ENCODE measurements at places on chromosomes 6 and 20. TPM values are rescaled to one million over a fixed set of nuclear protein-coding genes. Genes with fewer than 3 reads are reported as not detected.

The ZC3H12D gene
- total RNA-seq, result 0.36 TPM

DNA sequence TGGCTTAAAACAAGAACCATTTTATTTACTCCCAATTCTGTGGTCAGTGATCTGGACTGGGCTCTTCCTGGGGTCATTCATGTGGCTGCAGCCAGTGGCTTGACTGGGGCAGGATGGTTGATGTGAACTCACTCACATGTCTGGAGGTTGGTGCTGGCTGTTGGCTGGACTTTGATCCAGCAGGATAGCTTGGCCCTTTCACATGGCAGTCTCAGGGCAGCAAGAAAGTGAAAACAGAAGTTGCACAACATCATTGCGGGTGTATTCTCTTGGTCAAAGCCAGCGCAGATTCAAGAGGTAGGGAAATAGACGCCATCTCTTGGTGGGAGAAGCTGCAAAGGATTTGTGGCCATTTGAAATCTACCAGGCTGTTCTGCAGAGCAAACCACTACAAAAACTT lies 77.2 kb downstream of the MDGA1 start:
- no peak for DNase-seq

DNA sequence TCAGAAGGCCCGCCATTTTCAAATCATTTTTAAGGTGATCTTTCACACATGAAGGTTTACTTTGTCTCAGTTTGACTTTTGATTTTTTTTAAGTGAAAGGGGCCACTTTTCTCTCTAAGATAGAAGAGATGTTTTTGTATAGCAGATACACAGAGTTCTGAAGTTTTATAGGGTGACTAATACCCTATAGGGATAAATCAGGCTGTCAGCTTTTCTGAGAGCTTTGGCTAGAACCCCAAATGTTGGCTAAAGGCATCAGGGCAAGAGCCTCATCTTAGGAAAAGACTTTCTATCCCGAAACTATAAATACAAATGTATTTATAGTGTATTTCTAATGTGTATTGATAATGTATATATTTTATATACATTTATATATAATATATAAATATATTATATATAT lies 181.4 kb downstream of the TBX18 start:
- DNase-seq, result no peak

GRCh38 chr20:58753267-58753921 lies 60.8 kb downstream of the NPEPL1 start:
- no peak for DNase-seq

- no peak for DNase-seq
Observed at GRCh38 chr20:20497242-20497978, 129.5 kb downstream of the INSM1 start.

The PNPLA1 gene
- total RNA-seq, result 0.20 TPM

GRCh38 chr6:137150072-137150471 lies 23.4 kb downstream of the IL22RA2 start:
- no peak for DNase-seq

The ADA gene
- 4.0 TPM for total RNA-seq

The CHRNA4 gene
- total RNA-seq, result 0.43 TPM

GRCh38 chr20:15163632-15164031 lies 826.2 kb upstream of the FLRT3 start:
- no peak for DNase-seq

DNA sequence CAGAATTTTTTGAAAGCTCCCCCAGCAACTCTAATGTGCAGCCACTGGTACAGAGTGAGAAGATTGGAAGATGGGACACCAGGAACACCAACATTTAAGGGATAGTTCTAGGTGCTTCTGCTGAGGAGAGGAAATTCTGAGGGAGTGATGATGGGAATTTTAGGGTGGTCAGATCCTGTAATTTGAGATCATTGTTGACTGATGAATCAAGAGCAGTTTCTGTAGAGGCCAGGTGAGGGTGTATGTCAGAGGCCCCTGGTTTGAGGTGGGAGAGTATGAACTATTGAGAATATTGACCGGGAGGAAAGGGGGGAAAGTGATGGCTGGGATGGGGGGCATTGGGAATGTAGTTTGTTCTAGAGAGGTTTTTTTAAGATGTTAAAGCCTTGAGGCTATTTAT lies 47.2 kb downstream of the PTPRA start:
- no peak for DNase-seq

GRCh38 chr20:3239026-3239866 lies at the start of gene SLC4A11:
Gene SLC4A11 (minus strand): TSS chr20:3239190. CDS start chr20:3239137, 53 bp downstream.
- DNase-seq, result no peak

GRCh38 chr6:119476024-119476423 lies 126.5 kb upstream of the MAN1A1 start:
- no peak for DNase-seq

GRCh38 chr6:129860908-129861665 lies at the start of gene TMEM244:
Gene TMEM244 (minus strand): TSS chr6:129861315. CDS start chr6:129861188, 127 bp downstream.
- no peak for DNase-seq

The DEF6 gene
- total RNA-seq, result 4.0 TPM

DNA sequence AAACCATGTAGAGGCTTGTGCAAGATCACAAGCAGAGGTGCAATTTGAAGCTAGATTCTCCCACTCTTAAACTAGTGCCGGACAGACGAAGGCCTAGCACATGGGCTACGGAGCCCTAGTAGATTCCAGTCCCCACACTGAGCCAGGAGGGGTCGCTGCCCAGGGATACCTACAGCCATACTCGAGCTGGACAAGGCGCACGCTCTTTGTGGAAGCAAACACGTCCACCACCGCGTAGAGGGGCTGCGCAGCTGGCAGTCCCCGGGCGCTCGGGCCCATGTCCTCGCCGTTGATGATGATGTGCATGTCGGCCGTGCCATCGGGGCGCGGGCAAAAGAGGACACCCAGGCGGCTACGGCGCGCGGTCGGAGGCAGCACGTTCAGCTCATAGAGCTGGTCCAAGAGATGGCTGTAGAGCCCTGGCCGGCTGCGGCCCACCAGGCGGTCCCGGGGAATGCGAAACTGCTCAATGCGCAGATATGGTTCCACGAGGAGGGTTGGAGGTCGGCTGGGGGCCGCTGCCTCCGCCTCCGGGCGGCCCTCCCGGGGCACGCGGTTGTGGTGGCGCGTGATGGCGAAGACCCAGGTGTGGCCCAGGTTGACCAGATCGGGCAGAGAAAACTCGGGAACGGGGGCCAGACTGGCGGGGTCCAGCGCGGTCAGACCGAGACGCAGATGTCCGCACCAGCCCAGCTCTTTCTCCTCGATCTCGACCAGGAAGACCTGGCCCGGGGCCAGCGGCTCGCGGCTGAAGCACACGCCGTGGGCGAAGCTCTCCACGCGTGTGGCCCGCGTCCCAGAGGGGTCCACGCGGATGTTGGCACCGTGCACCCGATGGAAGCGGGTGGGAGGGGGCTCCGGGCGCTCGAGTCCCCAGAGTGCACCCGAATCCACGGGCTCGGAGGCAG lies 677 bp downstream of the NEURL2 start:
- DNase-seq, result peak; percentile 89

DNA sequence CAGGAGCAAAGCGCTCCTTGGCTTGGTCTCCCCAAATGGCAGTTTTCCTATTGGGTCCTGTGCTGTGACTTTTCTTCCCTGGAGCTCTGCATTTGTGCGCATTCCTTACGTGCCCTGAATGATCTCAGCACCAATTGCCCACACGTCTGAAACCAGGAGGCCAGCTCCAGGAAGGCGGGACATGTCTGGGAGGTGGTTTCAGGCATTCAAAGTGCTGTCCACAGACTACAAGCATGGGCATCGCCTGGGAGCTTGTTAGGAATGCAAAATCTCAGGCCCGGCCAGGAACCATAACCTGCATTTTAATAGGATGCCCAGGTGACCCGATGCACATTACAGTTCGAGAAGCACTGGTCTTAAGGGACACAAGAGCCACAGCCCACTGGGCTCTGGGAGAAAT lies 239.6 kb downstream of the ANKRD60 start:
- no peak for DNase-seq

GRCh38 chr6:106469882-106470281 lies 109.4 kb downstream of the CRYBG1 start:
- no peak for DNase-seq

DNA sequence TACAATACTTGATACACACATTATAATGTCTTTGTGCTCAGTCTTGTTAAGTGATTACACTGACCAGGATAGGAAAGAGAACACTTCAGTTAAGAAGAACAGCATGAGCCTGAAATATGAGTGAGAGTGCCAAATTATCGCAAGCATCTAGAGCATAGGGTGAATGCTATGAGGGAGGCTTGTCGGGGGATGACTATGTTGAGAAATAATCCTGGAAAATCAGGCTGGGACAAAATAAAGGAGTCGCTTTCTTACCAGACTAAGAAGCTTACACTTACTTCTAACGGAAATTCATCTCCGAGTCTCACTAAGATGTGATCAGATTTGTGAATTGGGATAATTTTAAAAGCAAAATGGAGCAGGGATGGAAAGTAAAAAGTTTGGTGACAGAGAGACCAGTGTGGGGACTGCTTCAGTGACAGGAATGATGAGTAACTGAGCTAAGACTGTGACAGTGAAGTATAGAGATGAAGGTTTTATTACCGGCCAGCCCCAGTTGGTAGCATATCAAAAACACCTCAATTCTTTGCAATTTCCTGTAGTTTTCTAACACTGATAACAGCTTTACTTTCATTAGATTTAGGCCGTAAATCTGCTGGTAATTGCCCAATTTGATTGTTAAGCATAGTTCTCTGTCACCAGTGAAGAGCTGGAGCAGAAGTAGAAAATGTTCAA lies 48.4 kb upstream of the DEFB112 start:
- DNase-seq, result no peak

- no peak for DNase-seq
Observed at GRCh38 chr20:57504411-57504810, 20.5 kb downstream of the CTCFL start.

- no peak for DNase-seq
Observed at GRCh38 chr20:37501940-37502339, 19.1 kb upstream of the NNAT start.

The PTCRA gene
- total RNA-seq, result not detected

DNA sequence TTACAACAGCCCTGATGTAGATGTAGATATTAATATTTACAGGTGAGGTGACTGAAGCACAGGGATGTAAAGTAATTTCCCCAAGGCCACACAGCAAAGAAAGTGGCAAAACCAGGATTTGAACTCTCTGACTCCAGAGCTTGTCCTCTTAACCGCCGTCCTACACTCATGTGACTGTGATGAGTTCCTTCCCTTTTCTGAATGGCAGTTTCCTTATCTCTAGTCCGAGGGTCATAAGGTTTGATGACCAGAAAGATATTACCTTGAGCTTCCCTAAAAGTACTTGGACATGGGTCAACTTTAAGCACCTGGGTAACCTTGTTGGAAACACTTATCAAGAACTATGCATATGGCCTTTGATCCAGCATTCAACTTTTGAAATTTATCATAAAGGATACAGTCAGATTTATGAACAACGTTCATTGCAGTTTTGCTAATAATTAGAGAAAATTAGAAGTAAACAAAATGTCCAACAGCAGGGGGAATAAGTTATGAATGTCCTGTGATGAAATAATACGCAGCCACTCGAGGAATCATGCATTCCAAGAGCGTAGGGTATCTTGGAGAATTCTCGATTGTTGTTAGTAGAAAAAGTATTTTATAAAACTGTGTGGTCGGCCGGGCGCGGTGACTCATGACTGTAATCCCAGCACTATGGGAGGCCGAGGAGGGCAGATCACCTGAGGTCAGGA lies 2.3 kb upstream of the TLDC2 start:
- DNase-seq, result no peak

The RUNX2 gene
- total RNA-seq, result 3.3 TPM

GRCh38 chr20:46230801-46231282 lies 77.5 kb downstream of the CDH22 start:
- DNase-seq, result no peak

- DNase-seq, result no peak
Observed at GRCh38 chr20:4147319-4147718, 132.0 kb upstream of the RNF24 start.

GRCh38 chr6:139522511-139523220 lies 148.2 kb upstream of the CITED2 start:
- no peak for DNase-seq

- no peak for DNase-seq
Observed at GRCh38 chr6:68975816-68976215, 340.7 kb downstream of the ADGRB3 start.

GRCh38 chr6:17031961-17032360 lies 69.9 kb upstream of the STMND1 start:
- DNase-seq, result no peak

- no peak for DNase-seq
Observed at GRCh38 chr20:46894971-46895905, 595 bp downstream of the EYA2 start.

DNA sequence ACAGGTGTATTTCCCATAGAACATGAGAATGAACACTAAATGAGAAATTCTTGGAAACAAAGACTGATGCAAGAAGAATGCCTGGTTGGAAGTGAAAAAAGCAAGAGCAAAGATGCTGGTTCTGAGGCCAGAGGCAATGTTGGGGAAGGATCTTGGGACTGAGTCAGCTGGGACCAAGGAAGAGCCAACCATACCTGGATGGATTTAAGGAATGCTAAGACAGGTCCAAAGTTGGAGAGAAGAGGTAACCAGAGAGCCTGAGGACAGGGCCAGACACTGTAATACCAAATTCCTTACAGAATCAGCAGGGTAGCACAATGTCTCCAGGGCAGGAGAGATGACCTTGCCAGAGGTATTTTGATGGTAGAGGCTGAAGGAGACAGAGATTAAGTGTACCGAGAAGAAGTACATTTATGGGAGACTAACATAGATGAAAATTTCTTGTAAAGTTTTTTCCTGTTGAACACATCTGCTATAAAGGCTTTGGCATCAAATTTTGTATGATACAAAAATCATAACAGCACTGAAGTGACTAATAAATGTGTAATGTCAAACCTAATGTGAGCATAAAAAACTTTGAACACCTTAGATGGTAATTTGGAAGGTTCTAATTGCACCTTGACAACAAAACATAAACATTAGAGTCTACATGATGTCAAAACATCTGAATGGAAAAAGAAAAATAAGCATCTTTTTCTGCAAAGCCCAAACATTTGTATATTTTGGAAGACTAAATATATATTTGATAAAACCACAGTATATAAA lies 221.7 kb upstream of the MARCKS start:
- DNase-seq, result no peak

DNA sequence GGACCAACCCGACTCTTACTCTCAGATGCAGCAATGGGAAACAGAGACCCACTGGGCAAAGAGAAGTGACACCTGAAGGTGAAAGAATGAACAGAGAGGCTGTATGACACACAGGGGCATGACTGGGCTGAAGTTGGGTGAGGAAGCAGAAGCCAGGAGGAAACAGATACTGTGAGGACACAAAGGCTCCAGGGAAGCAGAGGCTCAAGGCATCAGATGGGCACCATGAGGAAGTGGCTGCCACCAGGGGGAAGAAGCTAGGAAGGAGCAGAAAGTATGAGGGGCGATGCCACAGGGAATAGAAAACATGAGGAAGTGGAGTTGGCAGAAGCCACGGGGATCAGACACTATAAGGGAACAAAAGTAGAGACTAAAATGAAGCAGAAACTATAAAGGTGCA lies 30.9 kb upstream of the OCSTAMP start:
- no peak for DNase-seq

DNA sequence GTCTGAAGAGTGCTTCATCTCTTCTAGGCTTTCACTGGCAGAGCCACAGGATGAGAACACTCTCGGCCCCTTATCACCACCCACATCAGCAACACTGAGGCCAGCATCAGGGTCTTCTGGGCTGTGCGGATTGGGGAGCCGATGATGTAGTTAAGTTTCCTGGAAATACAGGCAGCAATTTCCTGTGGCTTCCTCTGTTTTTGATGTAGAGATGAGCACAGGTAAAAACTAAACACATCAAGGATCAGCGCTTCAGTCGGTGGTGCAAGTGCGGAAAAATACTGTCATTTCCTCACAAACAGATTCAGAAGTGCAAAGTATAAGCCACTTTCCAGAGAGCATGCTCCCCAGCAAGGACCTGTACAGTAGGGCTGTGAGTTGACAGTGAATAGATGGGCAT lies 62.6 kb downstream of the BACH2 start:
- no peak for DNase-seq

The LST1 gene
- total RNA-seq, result 8.6 TPM

The WASF1 gene
- 37.2 TPM for total RNA-seq

The DEFB132 gene
- total RNA-seq, result not detected

The HSF2 gene
- total RNA-seq, result 14.0 TPM
